ENCODE measurements at places on chromosomes 4 and X.

DNA sequence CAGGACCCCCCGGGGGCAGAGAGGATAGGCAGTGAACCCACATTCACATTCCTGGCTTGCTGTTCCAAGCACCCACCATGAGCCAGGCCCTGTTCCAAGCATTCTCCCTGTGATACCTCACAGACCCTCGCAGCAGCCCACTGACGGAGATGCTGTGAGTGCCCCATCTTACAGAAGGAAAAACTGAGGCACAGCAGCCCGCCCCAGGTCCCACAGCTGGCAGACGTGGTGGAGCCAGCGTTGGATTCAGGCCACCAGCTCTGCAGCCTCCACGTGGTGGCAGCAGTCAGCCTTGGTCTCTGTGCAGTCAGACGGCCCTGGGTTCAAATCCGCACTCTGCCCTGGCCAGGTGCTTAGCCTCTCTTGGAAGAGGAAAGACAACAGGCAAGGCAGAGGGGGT is 16.8 kb downstream of the MAN2B2 start:
- no peak for DNase-seq

DNA sequence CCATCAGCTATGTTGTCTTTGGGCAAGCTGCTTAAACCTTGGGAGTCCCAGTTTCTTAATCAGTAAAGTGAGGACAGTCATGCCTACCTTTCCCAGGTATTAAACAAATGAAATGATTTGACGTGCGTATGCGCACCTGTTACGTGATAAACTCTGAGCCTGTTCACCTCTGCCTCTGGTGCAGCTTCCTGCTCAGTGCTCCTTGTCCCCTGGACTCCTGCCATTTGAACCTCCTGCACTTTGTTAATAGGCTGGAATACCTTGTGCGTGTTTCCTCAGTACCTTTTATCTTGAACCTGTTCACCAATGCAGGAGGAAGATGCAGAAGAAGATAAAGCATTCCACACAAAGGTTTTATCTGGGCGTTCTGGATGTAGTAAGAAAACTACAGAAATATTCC is 211.9 kb downstream of the CEP135 start:
- no peak for DNase-seq

- no peak for DNase-seq
Measured at GRCh38 chr4:147683188-147683591, 773 bp downstream of the PRMT9 start.

DNA sequence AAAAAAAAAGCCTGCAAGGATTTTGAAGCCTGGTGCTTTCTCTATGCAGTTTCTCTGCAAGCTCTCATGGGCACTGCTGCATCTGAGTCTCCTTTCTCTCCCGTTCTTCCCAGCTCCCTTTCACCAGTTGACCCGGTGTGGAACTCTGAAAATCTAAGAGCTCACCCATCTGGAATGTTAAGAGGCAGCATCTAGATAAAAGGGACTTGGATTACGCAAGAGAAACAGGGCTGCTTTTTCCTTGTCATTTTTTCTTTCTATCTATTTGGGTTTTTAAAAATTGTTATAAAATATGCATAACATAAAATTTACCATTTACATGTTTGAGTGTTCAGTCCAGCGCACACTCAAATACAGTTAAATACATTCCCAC is 95.2 kb upstream of the RPS6KA3 start:
- DNase-seq: peak; percentile 38

GRCh38 chr4:82753725-82754410 is 44.7 kb downstream of the SCD5 start:
- no peak for DNase-seq

GRCh38 chrX:146907391-146908240 is 93.1 kb upstream of the CXorf51A start:
- no peak for DNase-seq

GRCh38 chrX:290476-291166 is 9.4 kb downstream of the PLCXD1 start:
- no peak for DNase-seq

DNA sequence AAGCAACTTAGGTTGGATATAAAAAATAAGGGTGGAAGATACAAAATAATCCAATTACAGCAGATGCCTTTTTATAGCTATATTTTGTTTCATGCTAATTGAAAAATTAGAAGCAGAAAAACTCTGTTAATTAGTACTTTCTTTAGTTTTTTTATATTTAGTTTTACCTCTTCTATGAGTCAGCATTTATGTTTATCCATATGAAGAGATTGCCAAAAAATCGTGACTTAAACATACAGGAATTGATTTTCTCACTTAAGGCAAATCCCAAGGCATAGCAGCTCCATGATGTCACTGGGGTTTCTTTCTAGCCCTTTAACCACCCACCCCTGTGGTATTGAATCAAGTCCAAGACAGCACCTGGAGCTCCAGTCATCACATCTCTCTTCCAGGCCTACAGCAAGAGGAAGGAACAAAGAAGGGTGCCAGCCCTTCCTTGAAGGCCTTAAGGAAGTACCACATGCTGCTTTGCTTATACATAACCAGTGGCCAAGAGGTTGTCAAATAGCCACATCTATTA is 365.8 kb upstream of the TENM3 start:
- DNase-seq: peak; percentile 29

GRCh38 chr4:127355743-127356142 is 277.0 kb upstream of the INTU start:
- DNase-seq: no peak

All from fibroblast of skin of left quadriceps (primary cell).